ENCODE measurements at places on chromosomes 2 and 18.

- DNase-seq = no peak
These were observed 76.0 kb downstream of the CBLN2 start for GRCh38 chr18:72468021-72468710.

DNA sequence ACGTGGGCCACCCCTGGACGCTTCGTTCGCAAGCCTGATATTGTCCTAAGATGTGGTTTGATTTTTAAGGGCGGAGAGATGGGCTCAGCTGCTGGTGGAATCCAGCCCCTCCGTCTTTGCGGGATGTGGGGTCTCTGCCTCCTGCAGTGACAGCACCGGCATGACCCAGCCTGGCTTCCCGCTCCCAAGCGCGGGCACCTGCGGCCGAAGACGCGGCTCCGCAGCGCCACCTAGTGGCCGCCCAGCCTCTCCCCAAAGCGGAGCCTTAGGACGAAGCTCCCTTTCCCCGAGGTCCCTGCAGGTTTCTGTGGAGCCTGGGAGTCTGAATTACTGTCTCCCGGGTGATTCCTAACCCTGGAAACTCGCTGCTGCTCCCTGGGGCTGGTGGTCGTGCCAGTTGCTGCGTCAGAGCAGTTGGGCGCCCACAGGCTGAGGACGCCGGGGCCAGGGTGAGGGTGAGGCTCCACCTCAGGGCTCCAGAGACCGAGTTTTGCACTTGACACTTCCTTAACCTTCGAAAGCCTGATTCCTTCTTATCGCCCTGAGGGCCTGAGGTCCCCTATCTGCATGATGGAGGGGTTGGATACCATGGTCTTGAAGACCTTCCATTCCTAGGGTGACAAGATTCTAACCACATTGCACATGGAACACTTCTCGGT lies 137.5 kb downstream of the TPO start:
- peak; percentile 46 for DNase-seq

- no peak for DNase-seq
These were observed 249.8 kb downstream of the NBAS start for GRCh38 chr2:15311201-15311907.

DNA sequence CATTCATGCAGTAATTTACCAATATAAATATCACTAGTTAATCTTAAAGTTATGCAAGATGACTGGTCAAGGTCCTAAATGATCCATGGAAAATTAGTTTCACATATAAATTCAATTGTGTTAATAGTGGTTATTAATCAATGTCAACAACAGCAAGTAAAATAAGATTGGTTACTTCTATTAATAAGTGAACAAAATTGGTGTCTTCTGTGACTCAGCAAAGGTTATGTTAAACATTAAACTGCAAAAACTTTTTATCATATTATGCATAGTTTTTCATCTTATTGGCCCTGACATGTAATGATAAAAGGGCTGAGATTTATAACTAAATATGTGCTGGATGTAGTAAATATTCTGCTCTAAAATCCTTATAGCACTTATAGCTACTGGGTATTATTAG lies 359.0 kb upstream of the UBE2E3 start:
- no peak for DNase-seq

GRCh38 chr2:26522751-26523171 lies 44.8 kb upstream of the OTOF start:
- no peak for DNase-seq

DNA sequence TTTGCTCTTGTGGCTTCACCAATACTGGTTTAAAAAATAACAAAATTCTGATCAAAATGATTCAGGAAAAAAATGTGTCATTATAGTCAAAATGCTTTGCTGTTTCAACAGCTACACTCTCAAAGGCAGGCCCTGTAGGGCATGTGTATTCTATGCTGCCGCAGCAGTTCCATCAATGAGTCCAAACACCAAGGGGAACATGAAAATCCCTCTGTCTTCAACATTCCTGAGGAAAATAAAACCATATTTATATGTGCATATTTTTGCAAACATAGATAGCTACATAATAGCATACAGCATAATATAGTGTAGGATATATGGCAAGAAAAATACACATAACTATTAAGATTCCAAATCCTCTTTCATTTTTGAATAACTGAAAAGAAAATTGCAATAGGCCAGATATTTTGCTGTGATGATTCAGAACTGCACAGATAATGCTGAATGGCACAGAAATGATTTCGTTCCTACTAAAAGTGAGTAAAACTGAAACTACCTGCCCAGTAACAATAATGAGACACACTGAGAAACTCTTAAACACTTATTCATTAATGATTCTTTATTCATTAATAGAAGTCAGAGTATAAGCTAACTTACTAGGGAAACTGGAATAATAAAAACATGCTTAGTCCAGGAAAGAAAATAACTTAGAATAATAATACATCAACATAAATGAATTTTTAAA lies 343.8 kb downstream of the SUCLG1 start:
- DNase-seq = no peak

GRCh38 chr2:229130522-229130921 lies 140.6 kb downstream of the PID1 start:
- DNase-seq = no peak

GRCh38 chr2:191637182-191638078 lies 40.5 kb upstream of the NABP1 start:
- no peak for DNase-seq

- no peak for DNase-seq
These were observed 167.3 kb upstream of the CYRIA start for GRCh38 chr2:16832910-16833309.

GRCh38 chr2:100278986-100279385 lies 43.3 kb downstream of the LONRF2 start:
- no peak for DNase-seq

DNA sequence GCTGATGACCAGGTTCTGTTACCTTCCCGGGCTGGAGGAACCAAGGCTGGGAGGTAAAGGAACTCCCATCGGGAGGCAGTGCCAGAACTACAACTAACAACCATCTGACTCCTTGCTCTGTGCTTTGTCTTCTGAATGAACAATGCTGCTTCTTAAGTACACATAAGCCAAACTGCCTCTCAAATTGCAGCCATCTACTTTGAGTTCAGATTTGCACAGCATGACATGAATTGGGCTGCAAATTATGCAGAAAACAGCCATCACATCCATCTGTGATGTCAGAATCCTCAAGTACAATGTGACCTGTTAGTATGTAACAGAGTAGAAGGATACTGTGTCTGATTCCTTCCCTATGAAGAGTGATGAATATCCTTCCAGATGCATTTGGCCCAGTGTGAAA lies 290.6 kb downstream of the ZNF521 start:
- no peak for DNase-seq

- DNase-seq = no peak
These were observed 33.2 kb downstream of the SLC38A11 start for GRCh38 chr2:164922134-164922533.

- DNase-seq = no peak
These were observed 210.0 kb downstream of the RBM43 start for GRCh38 chr2:151051574-151052220.

DNA sequence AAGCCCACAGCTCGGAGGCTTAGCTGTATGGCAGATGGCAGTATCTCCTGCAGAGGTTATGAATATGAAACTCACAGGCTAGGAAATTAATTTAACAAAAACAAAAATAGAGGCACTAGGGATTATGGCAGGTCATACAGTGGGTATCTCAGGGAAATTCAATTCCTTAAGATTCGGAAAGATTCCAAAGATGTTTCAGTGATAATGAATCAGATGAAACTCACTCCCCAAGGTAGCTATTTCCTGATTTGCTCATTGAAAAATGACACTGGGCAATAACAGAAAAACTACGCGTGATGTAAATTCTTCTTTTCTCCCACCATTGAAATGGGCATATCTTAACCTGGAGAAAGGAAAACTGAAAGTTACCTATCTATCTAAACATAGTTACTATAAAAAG lies 414.1 kb downstream of the STK39 start:
- DNase-seq = no peak

GRCh38 chr2:26623541-26624495 lies 17.3 kb downstream of the CIB4 start:
- DNase-seq = no peak

- no peak for DNase-seq
These were observed 40.3 kb upstream of the AFF3 start for GRCh38 chr2:100182494-100183361.

DNA sequence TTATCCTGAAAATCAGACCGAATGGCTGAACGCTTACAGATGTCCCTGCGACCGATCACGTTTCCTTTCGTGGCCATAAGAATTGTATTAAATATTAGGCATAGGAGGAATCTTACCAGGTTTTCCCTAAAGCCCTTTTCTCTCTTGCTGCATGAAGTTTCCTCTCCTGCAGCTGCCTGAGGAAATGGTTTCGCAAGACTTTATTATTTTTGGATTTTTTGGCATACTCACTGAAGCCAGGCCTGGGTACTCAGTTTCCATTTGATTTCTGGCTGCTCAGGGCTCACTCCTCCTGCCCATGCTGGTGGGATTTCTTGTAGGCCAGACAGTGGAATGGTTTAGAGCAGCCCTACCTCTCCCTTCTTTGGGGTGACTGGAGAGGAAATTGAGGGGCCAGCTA lies 114.0 kb downstream of the KLHL29 start:
- DNase-seq = no peak

- DNase-seq = no peak
These were observed 69.9 kb upstream of the HS6ST1 start for GRCh38 chr2:128388499-128388941.

GRCh38 chr18:1296237-1296636 lies 391.6 kb downstream of the ADCYAP1 start:
- DNase-seq = no peak

DNA sequence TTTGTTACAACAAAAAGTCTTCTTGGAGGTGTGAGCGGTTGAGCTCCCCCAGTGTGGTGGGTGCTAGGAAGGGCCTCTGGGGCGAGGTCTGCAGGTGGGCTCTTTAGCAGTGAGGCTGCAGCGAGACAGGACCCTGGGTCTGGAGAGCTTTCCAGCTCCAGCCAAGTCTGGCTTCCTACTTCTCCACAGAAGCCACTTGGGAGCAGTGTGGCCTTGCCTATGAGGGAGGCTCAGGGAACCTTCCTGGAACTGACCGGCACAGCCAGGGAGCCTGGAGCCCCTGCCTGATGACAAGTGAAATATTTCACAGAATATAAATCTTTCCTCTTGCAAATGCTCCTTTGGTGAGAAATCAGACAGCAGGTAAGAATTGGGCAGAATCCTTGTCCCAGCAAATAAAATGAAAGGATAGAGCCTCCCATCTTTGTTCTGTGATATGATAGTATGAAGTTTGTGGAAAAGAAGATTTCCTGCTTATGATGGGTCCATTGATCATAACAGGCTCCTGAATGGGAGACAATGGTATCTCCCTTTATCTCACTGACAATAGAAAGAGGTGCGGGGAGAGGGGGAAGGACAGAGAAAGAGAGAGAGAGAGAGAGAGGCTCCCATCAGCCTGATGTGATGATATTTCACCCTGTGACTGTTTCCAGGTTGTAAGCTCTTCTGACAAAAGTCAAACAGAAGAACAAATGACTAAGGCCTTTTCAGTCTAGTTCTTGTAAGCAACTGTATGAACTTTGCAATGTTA lies 289.8 kb upstream of the SPRED2 start:
- no peak for DNase-seq
